ENCODE measurements at places on chromosomes 12 and 14. TPM values are rescaled to one million over a fixed set of nuclear protein-coding genes. Genes with fewer than 3 reads are reported as not detected.

OSBPL8 gene
- 72.8 TPM for total RNA-seq

TCL1B gene
- 7.0 TPM for total RNA-seq

LRP1-AS gene
- not detected for total RNA-seq

KRT73 gene
- not detected for total RNA-seq

SLC17A8 gene
- 0.26 TPM for total RNA-seq

CD9 gene
- total RNA-seq, result 260 TPM

SOX5 gene
- 3.6 TPM for total RNA-seq

MMP17 gene
- 67.1 TPM for total RNA-seq

UNC79 gene
- 2.4 TPM for total RNA-seq

KCNA5 gene
- 0.23 TPM for total RNA-seq

VPS37B gene
- 11.4 TPM for total RNA-seq

- no peak for DNase-seq
Measured at GRCh38 chr12:24175929-24176328, 226.5 kb upstream of the SOX5 start.

DNA sequence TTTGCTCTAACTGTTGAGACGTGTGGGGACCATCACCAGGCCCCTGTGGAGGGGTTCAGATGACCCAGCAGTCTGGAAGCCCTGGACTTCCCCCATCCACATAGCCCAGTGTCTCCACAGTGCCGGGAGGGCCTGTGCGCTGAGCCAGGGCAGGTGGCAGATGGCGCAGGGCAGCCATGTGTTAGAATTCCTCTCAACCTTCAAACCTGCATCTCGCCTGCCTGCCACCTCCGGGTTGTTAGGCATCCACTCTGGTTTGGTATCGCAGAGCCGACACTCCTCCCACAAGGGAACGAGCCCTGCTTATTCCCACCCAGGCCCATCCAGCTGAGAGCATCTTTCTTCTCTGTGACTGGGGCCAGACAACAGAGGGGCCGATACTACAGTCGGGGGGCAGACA is 84.5 kb downstream of the ADGRD1 start:
- DNase-seq, result no peak

GRCh38 chr14:93960108-93960475 is 16.3 kb downstream of the ASB2 start:
- DNase-seq, result no peak

- DNase-seq, result no peak
Measured at GRCh38 chr14:81329640-81330381, 70.3 kb downstream of the STON2 start.

GRCh38 chr14:105363847-105364708 is 34.3 kb upstream of the TEX22 start:
- no peak for DNase-seq

DNA sequence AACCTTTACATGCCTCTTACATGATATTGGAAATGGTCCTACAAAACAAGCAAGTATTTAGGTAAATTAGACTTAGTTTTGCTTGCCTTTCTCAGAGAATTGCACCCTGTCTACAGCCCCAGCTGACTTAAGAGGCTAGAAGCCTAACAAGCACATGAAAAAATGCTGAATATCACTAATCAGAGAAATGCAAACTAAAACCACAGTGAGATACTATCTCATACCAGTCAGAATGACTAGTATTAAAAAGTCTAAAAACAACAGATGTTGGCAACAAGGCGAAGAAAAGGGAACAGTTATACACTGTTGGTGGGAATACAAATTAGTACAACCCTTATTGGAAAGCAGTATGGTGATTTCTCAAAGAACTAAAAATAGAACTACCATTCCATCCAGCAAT is 103.8 kb downstream of the EGLN3 start:
- no peak for DNase-seq

DNA sequence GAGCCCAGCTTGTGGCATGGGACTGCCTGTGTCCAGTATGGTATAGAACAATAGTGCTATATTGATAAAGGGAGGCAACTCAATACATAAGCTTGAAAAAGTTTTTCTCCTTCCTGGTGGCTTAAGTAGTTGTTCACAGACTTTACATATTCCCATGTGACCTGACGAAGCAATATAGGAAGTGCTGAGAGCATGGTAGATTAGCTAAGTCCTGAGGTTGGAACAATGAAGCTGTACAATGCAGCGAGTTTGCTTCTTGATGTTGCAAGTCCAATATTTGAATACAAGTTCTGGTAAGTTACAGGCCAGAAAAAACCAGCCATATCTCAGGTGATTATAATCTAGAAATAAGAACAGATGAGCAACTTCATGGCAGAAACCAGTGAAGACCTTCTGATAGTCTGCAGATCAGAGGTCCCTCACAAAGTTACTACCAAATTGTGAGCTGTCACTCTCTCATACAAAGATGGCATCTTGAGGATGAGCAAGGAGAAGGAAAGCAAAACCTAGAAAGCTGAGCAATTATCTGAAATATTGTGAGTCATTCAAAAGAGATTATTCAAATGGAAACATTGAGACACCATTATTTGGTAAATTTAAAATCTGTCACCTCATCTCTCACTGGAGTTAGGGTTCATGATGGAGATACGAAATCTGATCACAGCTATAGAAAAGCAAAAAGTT is 72.9 kb upstream of the BTG1 start:
- DNase-seq, result no peak

- DNase-seq, result no peak
Measured at GRCh38 chr14:52018252-52018651, 28.9 kb downstream of the RTRAF start.

- DNase-seq, result no peak
Measured at GRCh38 chr12:75704208-75704607, 192.8 kb upstream of the KRR1 start.

- DNase-seq, result no peak
Measured at GRCh38 chr14:32414808-32415255, 85.7 kb downstream of the AKAP6 start.

GRCh38 chr12:56836317-56836716 is 73.2 kb downstream of the HSD17B6 start:
- DNase-seq, result no peak

- DNase-seq, result peak; percentile 73
Measured at GRCh38 chr14:69260861-69261564, 1.1 kb downstream of the GALNT16 start.

- DNase-seq, result no peak
Measured at GRCh38 chr12:52425466-52425865, 8.7 kb downstream of the KRT75 start.

- DNase-seq, result no peak
Measured at GRCh38 chr14:96011607-96012006, 27.6 kb upstream of the C14orf132 start.

GRCh38 chr12:14868916-14869506 is 16.6 kb downstream of the MGP start:
- DNase-seq, result no peak

DNA sequence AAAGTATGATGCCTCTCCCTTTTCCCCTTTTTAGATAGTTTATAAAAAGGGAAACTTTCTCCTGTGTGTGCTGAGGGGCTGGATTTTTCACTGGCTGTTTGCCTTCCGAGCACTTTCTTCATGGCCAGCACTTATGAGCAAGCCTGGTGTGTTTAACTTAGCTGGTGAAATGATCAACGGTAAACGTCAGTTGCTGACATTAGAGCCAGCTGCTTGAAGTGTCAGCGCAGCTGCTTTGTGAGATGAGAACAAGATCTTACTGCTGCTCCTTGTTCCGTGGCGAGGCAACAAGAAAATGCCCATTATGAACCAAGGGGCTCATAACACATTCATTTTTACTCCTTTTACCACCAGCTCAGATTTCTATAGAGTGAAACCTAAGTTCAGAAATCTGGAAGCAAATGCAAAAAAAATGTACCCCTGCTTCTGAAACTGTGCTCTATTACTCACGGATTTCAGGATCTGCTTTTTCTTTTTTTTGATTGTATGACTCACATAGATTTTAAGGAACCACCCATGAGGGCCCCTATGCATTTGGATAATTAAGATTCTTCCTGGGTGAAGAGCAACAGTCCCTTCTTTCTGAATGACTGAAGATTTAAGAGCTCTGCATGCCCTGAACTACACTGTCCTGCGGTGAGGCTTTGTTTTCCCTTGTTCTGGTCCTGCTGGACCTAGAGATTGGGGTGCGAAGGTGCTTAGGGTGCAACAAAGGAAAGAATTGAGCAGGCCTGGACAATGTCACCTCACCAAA is 74.3 kb upstream of the CPM start:
- no peak for DNase-seq

DNA sequence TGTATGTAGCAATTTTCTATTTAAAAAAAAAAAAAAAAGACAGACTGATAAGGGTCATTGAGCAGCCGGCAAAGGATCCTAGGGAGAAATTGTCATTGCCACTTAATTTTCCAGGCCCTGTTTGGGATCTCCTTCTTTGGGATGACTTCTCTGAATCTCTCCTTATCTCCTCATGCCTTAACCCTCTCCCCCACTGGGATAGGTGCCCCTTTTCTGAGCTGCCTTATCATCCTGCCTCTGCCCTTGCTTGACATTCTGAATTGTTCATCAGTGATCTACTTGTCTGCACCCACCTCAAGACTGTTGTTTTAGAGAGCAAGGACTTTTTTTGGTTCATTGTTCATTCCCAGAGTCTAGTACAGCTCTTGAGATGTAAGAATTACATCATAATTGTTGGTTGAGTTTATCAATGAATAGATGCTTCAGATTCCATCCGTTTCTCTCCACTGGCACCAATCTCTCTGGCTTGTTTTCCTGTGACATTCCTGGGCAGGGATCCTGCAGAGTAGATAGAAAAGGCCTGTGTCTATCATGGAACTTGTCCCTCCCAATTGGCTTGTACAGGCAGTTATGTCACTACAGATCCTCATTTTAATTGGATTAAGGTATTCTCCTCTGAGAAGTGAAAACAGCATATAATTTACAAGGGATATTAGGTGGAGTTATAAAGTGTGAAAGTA is 42.6 kb downstream of the SOCS2 start:
- no peak for DNase-seq
